CD4-positive, alpha-beta T cell treated with Interleukin-6 at 100 ng/mL for 8 hours (primary cell): ENCODE measurements at places on chromosomes 16 and 17.

- DNase-seq: peak; percentile 34
Observed at GRCh38 chr17:78168903-78169793, 767 bp downstream of the SYNGR2 start.

GRCh38 chr16:86322806-86323205 lies 187.5 kb upstream of the FOXF1 start:
- DNase-seq: no peak

DNA sequence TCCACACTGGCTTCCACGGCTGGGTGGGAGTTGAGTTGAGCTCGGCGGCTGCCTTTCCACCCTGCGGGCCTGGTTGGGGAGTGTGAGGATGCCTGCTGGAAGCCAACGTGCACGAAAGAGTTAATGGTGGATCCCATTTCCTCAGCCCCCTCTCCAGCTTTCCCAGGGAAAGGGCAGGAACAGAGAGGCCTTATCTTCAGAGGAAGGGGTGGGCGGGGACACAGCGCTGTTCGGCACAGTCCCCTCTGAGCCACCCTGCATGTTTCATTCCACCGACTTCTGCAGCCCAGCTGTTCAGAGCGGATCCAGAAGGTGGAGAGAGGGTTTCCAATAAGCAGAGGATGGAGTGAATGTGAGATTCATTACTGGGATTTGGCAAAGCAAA lies 295.3 kb downstream of the SEC14L1 start:
- no peak for DNase-seq

DNA sequence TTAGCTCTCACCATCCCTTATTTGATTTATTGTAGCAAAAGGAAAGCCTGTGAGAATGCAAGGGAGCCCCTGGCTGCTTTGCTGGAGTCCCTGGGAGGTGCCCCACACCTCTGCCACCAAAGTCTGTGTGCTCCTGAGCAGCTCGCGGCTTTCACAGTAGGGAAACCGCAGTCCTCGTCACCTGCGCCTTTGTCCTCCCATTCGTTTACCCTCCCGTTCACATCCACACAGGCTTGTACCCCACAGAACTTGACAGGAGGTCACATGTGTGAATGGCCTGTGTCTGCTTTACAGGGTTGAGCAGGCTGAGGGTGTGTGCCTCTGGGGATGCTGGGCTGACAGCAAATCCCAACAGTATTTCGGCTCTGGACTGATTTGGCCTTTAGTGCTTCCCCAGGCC lies 152.5 kb downstream of the LGALS9B start:
- no peak for DNase-seq

- DNase-seq: no peak
Observed at GRCh38 chr17:50209472-50210239, 8.2 kb upstream of the COL1A1 start.

- DNase-seq: no peak
Observed at GRCh38 chr17:49488612-49489011, 6.5 kb upstream of the NGFR start.

GRCh38 chr16:30399435-30400186 lies 4.4 kb downstream of the ZNF48 start:
- DNase-seq: no peak
